ENCODE measurements at places on chromosomes 5 and 9.

DNA sequence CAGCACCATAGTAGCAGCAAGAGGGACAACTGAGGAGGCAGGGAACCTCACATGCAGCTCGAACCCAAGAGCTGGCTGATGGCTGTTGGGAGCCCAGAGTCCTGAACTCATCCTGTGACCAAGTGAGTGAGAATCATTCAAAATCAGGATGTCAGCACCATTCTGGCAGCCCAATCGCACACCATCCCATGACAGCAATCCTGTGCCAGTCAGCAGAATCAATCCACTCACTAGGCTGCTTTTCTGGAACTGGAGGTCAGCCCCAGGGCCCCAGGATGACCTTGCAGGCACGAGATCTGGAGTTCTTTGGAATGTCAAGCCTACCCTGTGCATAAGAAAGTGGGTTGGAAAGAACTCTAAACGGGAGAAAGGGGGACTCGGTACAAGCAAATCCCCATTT lies 67.8 kb upstream of the TAF11L2 start:
- no peak overlapping the region for H3K4me3 ChIP-seq
- H3K27ac ChIP-seq = no peak overlapping the region
- DNase-seq = no peak
- no peaks in the 10 kb centered on the region for H3K27me3 ChIP-seq
- no peaks in the 10 kb centered on the region for H3K4me1 ChIP-seq

- H3K4me3 ChIP-seq = peak overlapping the region; percentile 62
- DNase-seq = peak; percentile 27
- H3K36me3 ChIP-seq = no peaks in the 10 kb centered on the region
- H3K27me3 ChIP-seq = no peaks in the 10 kb centered on the region
- peak overlapping the region; percentile 93 for H3K27ac ChIP-seq
Observed at GRCh38 chr9:17905781-17906175, 326.9 kb downstream of the SH3GL2 start.

DNA sequence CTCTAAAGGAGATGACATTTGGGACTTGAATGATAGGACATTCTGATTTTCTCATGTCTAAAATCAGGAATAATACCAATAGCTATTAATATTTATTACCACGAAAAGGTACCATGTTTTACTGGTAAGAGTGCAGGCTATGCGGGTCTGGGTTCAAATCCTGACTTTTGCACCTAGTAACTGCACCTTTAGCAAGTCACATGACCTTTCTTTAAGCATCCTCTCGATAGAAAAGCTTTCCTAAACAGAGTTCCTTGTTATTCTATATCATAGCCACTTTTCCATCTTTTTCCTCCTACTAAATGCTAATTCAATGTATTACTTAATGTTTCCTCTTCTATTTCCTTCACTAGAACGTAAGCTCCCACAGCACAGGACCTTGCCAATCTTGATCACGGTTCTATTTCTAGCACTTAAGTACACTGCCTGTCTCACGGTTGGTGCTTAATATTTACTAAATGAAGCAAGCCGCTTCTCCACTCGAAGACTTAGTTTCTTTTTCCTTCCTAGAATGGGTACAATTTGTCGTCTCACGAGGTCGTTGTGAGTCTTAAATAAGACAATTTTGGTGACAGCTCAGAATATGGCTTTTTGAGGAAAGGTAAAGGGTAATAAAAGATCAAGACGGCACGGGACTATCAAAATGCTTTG lies 816 bp downstream of the RBM18 start:
- no peaks in the 10 kb centered on the region for H3K36me3 ChIP-seq
- H3K4me1 ChIP-seq = peaks cover 15% of the 10 kb centered on the region
- no peaks in the 10 kb centered on the region for H3K27me3 ChIP-seq
- peak overlapping the region; percentile 59 for H3K4me3 ChIP-seq

DNA sequence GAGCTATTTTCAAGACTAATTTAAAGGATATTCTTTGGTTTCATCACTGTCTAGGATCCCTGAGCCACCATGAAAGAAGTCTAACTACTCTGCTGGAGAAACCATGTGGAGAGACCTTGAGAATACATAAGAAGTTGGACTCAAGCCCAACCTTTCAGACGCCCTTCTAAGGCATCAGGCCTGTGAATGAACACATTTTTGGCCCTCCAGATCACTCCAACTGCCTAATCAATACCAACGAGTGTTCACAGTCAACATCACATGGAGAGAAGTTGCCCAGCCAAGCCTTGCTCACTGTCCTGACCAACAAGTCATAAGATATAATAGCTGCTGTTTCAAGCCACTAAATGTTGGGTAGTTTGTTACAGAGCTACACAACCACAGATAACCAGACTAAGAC lies 100.7 kb downstream of the EPB41L4A start:
- no peaks in the 10 kb centered on the region for H3K36me3 ChIP-seq
- no peak overlapping the region for H3K4me3 ChIP-seq
- H3K4me1 ChIP-seq = no peaks in the 10 kb centered on the region
- no peak for DNase-seq

DNA sequence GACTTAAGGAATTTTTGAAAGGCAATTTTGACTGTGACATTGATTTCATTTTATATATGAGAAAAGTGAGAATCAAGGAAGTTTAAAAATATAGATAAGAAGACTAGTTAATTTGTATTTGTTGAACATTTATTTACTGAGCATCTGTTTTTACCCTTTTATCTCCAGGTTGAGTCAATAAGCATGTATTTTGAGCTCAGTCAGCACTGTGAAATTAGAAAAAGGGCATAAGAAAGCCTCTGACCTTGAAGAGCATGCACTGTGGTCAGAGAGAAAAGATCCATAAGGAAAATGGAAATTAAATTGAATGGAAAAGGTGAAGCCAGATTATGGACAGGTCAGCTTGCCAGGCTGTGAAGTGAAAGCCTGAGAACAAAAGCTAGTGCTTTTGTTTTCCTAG lies 44.4 kb downstream of the ELL2 start:
- H3K36me3 ChIP-seq = no peaks in the 10 kb centered on the region
- DNase-seq = no peak
- no peak overlapping the region for H3K27ac ChIP-seq
- no peaks in the 10 kb centered on the region for H3K27me3 ChIP-seq
- no peaks in the 10 kb centered on the region for H3K4me1 ChIP-seq
- H3K4me3 ChIP-seq = no peak overlapping the region

- H3K27ac ChIP-seq = no peak overlapping the region
- no peaks in the 10 kb centered on the region for H3K27me3 ChIP-seq
- H3K4me3 ChIP-seq = no peak overlapping the region
Observed at GRCh38 chr5:124929000-124929399, 182.6 kb upstream of the ZNF608 start.

DNA sequence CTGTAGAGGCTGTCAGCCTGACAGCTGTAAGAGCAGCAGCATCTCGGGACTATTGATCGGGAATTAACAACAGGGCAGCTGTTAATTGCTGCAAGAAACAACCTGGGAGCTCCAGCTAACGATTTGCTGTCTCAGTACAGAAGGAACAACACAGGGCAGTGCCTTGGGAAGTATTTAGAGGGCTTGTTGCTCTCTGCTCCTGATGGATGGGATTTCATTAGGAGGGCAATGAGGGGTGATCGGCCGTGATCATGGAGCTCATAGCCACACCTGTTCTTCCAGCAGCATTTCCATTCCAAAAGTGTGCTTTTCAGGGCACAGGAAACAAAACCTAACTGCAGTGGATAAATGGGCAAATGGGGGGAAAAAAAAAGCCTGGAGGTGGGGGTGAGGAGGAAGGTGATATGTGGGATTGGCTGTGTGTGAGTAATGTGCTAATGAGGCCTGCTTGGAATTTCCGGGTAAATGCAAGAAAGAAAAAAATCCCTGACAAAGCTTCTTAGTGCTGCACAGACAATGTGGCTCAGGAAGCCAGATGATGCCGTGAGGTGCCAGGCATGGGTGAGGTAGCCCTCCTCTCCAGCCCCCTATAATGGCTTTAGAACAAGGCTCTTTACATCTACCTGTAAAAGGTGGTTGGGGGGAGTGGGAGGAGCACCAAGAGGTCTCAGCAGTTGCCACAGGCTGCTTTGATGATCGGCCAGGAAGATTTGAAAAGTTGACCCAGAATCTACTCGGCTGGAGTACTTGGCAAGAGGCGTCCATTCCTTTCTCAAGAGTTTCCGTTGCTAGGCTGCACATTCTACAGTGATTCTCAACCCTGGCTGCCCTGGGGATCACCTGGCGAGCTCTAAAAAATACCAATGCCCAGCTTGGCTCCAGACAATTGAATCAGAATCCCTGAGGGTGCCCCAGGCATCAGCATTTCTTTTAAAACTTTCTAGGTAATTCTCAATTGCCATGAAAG lies 139.5 kb upstream of the KLF9 start:
- H3K27me3 ChIP-seq = no peaks in the 10 kb centered on the region
- peak; percentile 31 for DNase-seq
- H3K4me1 ChIP-seq = no peaks in the 10 kb centered on the region
- no peaks in the 10 kb centered on the region for H3K36me3 ChIP-seq
- no peak overlapping the region for H3K4me3 ChIP-seq

DNA sequence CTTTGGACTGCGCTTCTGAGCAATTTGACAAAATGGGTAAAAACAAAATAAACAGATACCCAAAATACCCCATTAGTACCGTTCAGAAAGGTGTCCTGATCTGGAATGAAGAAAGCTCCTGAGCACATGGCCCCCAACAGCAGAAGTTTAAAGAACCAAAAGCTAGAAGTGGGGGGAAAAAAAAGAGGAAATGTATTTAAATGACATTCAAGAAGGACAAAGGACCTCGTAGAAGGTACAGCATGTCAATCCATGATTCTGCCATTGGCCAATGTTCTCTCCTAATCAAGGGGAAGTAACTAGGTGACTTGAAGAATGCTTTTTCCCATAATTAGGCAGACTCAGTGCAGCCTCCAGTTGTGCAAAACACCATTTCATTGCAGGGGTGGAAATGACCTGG lies 78.6 kb downstream of the SERINC5 start:
- no peak for DNase-seq
- no peaks in the 10 kb centered on the region for H3K36me3 ChIP-seq
- no peak overlapping the region for H3K4me3 ChIP-seq
- no peak overlapping the region for H3K27ac ChIP-seq
- no peaks in the 10 kb centered on the region for H3K4me1 ChIP-seq
- no peaks in the 10 kb centered on the region for H3K27me3 ChIP-seq

GRCh38 chr5:166499447-166500240 lies 1791.8 kb upstream of the WWC1 start:
- no peak overlapping the region for H3K4me3 ChIP-seq
- DNase-seq = no peak
- no peaks in the 10 kb centered on the region for H3K27me3 ChIP-seq
- no peaks in the 10 kb centered on the region for H3K4me1 ChIP-seq
- H3K36me3 ChIP-seq = no peaks in the 10 kb centered on the region
- H3K27ac ChIP-seq = no peak overlapping the region

Measured in uterus (tissue), 4 donors.